Vagina (tissue), 2 donors: ENCODE measurements at places on chromosomes 2 and 18. TPM values are rescaled to one million over a fixed set of nuclear protein-coding genes. Genes with fewer than 3 reads are reported as not detected.

Gene STK16
- total RNA-seq = 12.8 TPM

DNA sequence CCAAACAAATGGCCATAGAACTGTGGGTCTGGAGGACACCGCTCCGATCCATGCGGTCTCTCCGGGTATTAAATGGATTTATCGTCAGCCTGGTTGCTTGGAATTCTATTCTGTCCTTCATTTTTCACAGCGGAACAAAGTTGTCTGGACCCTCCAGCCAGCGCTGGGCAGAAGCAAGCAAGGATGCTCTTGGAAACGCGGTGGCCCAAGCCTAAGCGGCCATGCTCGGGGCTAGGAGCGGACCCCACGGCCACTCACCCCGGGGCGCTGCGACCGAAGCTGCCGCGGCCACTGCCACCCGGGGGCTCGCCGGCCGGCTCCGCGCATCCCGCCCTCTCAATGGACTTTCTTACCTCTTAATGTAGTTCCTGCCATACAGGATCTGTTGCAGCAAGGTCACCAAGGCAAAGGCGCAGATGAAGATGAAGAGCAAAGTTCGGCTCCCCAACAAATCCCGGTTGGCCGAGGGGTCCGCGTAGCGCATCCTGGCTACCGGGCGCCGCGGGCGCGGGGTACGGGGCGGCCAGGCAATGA lies 761 bp downstream of the ST8SIA5 start:
- H3K36me3 ChIP-seq = no peaks in the 10 kb centered on the region
- peak overlapping the region; percentile 16 for H3K4me3 ChIP-seq
- H3K4me1 ChIP-seq = peaks cover 23% of the 10 kb centered on the region
- H3K27me3 ChIP-seq = peaks cover 8% of the 10 kb centered on the region

GRCh38 chr2:66201242-66201641 lies 233.7 kb upstream of the MEIS1 start:
- H3K4me3 ChIP-seq = no peak overlapping the region
- no peak for DNase-seq
- H3K27me3 ChIP-seq = no peaks in the 10 kb centered on the region

DNA sequence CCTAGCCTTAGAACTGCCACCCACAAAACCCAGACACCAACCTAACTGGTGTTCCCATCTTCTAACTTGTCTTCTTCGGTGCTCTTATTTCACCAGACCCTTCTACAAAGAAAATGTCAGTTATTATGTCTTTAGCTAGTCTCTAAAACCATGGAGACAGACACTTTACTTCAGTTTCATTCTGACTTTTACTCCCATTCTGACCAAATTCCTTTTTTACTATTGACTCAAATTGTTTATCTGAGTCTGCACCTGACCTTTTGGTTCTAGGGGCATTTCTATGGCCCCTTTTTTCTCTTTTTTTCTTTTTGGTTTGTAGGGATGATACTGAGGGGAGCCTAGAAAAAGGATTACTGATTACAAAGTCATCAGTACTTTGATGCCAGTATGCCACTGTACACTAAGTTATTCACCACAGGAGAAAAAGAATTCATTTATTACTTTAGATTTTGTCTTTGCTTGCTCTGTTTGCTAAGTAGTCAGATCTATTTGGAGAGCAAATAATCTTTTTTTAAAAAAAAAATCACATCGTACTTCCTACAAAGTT lies 6.8 kb upstream of the SLC1A4 start:
- no peak overlapping the region for H3K27ac ChIP-seq
- DNase-seq = no peak
- no peaks in the 10 kb centered on the region for H3K27me3 ChIP-seq
- peaks cover 15% of the 10 kb centered on the region for H3K4me1 ChIP-seq
- no peak overlapping the region for H3K4me3 ChIP-seq

GRCh38 chr2:182597570-182598295 lies 118.3 kb upstream of the DNAJC10 start:
- H3K27me3 ChIP-seq = no peaks in the 10 kb centered on the region
- H3K36me3 ChIP-seq = no peaks in the 10 kb centered on the region
- no peak overlapping the region for H3K27ac ChIP-seq
- no peak overlapping the region for H3K4me3 ChIP-seq
- no peak for DNase-seq
